CD4-positive, alpha-beta T cell treated with Interleukin-12 subunit alpha and Interleukin-12 subunit beta, for 1 hour (primary cell): ENCODE measurements at places on chromosomes 12 and 14.

GRCh38 chr12:123428591-123428990, 7.9 kb downstream of the RILPL2 start:
- DNase-seq = no peak

DNA sequence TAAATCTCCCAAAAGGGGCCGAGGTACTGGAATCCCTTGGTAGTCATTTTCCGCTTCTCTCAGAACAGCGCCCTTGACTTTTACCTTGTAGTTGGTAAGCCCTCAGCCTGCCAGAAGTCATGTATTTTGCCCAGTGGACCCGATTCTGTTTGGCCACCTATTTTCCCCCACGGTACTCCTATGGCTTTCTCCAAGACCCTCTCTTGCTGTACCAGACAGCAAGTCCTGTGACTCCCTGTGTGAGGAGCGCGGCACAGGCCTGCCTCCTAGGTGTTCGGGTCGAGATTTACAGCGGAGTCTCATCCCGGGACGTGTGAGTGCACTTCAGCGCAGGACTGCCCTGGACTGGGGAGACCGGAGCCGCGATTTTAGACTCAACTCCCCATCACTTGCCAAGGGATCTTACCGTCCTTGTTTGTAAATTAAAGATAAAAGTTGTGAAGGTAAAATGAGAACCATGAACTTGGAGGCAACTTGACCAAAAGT, 1.1 kb upstream of the MBD6 start:
- peak; percentile 22 for DNase-seq

- peak; percentile 42 for DNase-seq
Measured at GRCh38 chr14:89724628-89724960, 229.9 kb downstream of the EFCAB11 start.

DNA sequence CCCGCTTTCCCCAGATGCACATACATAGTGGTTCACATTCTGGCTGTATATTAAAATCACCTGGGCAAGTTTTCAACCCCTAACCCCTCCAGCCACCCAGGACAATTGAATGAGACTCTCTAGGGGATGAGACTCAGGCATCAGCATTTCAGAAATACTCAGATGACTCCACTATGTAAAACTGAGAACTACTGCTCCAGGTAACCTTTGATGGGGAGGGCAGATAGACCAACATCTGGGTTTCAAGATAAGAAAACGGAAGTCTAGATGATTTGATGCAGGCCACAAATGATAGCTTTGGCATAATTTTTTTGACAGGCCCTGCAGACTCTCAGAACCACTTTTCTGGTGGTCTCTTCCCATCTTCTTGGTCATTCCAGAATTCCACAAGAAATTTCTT, 341.1 kb downstream of the EMP1 start:
- no peak for DNase-seq

GRCh38 chr12:29255042-29255441, 106.0 kb downstream of the FAR2 start:
- no peak for DNase-seq

- DNase-seq = no peak
Measured at GRCh38 chr12:6635856-6636531, at the start of gene LPAR5. Gene LPAR5, minus strand, starts transcription at chr12:6635959. Its CDS starts 14,711 bp downstream, at chr12:6621248.

- DNase-seq = no peak
Measured at GRCh38 chr12:84922693-84923092, 10.1 kb upstream of the SLC6A15 start.

GRCh38 chr14:52695481-52696091, at the start of gene ERO1A:
Gene ERO1A, minus strand, starts transcription at chr14:52695558. Its CDS starts 77 bp downstream, at chr14:52695481.
- peak; percentile 67 for DNase-seq

DNA sequence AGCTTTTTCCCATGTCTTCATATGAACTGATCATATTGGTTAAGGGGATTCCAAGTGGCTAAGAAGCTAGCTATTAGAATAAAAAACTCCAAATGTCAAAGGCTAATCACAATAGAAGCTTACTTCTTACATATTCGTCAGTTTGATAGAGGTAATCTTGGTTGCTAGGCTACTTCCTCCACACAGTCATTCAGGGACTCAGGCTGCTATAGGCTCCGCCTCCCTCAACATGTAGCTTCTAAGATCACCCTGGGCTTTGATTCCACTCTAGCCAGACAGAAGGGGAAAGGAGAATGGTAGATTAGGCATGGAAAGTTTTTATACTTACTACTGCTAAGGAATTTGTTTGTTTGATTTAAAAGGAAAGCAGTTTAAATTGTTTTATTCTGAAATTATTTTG, 207.9 kb downstream of the EFCAB11 start:
- DNase-seq = no peak

DNA sequence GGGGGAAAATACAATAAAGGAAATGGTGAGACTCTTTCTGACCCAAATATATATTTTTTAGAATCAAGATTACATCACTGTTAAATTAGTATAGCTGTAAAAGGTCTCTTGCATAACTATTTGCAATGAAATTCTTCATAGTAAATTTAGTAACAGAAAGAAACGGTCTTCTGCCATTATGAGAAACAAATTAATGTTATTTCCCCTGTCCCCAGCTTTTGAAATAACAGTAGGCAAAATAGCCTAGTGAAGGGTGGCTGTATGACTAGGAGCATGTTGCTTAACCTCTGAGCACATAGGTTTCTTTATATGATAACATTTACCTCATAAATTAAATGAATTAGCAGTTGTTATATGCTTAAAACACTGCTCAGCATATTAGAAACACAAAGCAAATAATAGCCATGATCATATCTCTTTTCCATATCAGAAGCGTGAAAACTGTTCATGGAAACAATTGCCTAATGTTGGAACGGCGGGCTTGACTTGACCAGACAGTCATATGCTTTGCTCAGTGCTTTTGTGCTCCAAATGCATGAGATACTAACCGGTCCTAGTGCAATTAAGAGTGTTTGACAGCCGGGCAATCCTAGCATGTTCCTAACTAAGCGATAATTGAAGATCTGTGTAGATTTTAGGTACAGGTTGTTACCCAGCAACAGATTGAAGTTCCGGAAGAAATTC, 24.0 kb downstream of the BHLHE41 start:
- no peak for DNase-seq

DNA sequence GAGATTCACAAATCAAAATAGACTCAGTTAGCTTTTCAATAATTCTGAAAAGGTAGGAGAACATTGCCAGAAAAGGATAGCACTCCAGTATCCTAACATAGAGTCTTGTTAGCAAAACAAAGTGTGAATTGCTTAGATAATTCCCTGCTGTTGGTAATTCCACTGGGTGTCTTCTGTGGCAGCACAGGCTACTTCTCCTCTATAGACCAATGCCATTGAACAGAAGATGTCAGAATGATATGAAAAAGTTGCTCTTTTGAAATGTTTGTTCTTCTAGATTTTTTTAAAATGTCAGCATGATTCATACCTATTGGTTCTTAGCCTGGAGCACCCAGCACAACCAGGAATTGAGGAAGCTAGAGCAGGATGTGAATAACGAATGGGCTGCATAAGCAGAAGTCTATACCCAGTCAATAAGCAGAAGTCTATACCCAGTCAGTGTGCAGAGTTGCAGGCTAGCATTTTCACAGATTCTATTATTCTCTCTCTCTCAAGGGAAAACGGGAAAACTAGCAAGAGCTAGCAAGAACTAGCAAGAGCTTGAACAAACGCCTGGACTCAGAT, 112.8 kb downstream of the SYT1 start:
- no peak for DNase-seq

DNA sequence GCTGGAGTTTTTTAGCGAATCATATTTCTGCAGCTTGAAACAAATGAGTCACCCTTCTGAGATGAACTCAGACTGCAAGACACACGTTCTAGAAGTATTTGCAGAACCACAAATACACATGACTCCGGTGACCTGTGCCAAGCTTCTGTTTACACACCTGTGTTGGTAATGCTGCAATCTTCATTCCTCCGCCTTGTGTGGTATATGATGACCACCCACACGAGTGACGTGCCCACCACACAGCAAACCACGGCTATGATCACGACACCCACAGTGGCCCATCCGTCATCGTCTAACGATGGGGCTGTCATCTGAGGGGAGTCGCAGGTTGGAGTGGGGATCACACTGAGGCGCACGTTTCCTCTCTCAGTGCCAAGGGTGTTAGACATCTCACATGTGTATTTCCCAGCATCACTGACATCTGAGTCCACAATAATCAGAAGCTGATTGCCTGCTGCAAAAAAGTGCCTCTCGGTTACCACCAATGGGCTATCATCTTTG, 43.0 kb downstream of the LRIG3 start:
- no peak for DNase-seq

- peak; percentile 48 for DNase-seq
Measured at GRCh38 chr12:6792522-6793201, 3.3 kb downstream of the CD4 start.

- no peak for DNase-seq
Measured at GRCh38 chr12:18422871-18423270, 161.6 kb downstream of the PIK3C2G start.

DNA sequence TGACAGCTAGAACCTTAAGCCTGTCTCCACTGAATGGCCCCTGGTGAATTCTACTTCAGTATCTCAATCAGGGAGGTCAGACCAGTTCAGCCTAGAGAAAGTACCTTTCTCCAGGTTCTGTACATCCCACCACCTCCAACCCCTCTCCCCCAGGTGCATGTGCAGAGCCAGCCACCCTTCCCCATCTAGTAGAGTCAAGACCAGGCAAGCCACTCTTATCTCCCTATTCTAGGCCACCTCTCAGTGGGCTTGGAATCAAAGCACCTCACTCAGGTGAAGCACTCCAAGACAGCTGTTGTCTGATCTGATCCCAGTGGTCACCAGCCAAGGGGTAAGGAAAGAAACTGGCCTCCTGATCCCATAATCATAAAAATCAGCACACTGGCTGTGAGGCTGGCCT, 340.9 kb downstream of the BCL11B start:
- no peak for DNase-seq

DNA sequence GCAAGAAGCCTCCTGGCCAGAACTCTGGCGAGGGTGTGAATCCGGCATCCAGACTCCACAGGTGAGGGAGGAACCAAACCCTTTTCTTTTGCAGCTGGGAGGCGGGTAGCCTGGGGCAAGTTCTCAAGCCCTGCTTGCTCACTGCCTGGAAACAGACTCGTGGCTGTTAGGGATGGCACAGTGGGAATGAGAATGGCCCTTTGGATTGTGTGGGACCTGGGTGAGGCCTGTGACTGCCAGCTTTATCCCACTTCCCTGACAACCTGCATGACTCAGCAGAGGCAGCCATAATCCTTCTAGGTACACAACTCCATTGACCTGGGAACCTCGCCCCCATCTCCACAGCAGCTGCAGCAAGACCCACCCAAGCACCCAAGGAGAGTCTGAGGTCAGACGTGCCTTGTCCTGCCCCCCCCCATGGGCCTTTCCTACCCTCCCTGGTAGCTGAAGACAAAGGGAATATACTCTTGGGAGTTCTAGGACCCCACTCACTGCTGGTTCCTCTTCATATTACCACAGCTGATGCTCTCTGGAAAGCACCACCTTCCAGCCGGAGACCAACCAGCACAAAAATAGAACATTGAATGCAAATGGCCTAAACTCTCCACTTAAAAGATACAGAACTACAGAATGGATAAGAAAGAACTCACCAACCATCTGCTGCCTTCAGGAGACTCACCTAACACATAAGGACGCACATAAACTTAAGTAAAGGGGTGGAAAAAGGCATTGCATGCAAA, 5.1 kb upstream of the GPR33 start:
- no peak for DNase-seq

DNA sequence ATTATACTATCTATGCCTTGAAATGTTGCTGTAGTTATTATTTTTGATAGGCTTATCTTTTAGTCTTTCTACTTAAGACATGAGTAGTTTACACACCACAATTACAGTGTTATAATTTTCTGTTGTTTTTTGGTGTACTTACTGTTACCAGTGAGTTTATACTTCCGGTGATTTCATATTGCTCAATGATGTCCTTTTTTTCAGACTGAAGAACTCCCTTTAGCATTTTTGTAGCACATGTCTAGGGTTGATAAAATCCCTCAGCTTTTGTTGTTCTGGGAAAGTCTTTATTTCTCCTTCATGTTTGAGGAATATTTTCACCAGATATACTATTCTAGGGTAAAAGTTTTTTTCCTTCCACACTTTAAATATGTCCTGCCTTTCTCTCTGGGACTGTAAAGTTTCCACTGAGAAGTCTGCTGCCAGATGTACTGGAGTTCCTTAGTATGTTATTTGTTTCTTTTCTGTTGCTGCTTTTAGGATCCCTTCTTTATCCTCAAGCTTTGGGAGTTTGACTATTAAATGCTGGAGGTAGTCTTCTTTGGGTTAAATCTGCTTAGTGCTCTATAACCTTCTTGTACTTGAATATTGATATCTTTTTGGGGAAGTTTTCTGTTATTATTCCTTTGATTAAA, 41.5 kb upstream of the FERMT2 start:
- no peak for DNase-seq

DNA sequence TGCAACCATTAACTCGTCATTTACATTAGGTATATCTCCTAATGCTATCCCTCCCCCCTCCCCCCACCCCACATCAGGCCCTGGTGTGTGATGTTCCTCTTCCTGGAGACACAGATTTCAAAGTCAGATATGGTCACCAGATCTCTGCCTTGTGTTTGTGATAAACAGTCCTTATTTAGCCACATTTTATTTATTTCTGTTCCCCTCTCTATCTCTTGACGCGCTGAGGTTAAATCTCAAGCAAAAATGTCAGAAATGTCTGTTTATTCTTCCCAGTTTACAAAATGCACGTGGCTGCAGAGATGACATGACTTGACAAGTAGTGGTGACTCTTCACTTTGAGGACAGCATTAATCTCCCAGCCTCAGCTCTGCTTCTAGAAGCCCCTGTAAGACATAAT, 11.5 kb upstream of the RASSF3 start:
- no peak for DNase-seq

- no peak for DNase-seq
Measured at GRCh38 chr12:104997541-104997940, 11.4 kb downstream of the NOPCHAP1 start.

DNA sequence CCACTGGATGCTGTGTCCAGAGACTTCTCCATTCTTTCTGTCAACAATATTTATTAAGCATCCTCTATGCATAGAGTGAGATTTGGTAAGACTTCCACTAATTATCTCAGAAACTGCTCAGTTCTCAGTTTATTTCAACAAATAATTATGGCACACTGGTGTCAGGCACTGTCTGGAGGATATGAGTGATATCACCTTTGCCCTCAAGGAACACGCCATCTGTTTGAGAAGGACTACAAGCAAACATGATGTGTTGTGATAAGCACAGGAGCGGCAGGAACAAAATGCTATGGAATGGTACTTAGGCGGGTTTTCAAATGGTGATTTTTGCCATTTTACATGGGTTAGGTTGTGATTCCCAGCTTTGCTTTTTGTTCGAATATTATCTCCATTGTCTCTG, 229.2 kb downstream of the DPF3 start:
- DNase-seq = no peak

- DNase-seq = no peak
Measured at GRCh38 chr12:38373784-38374183, 57.2 kb downstream of the ALG10B start.

- DNase-seq = no peak
Measured at GRCh38 chr12:131159660-131160059, 206.0 kb downstream of the ADGRD1 start.

GRCh38 chr14:63299351-63300110, 19.2 kb downstream of the GPHB5 start:
- DNase-seq = no peak

- DNase-seq = no peak
Measured at GRCh38 chr12:121376754-121377697, 22.9 kb upstream of the RNF34 start.

GRCh38 chr12:28955491-28955890, 193.6 kb upstream of the FAR2 start:
- no peak for DNase-seq
